ENCODE measurements at places on chromosomes 5 and 9.

- no peak for DNase-seq
Measured at GRCh38 chr5:56941981-56942380, 9.9 kb downstream of the MIER3 start.

- no peak for DNase-seq
Measured at GRCh38 chr5:14809369-14810155, 62.0 kb downstream of the ANKH start.

DNA sequence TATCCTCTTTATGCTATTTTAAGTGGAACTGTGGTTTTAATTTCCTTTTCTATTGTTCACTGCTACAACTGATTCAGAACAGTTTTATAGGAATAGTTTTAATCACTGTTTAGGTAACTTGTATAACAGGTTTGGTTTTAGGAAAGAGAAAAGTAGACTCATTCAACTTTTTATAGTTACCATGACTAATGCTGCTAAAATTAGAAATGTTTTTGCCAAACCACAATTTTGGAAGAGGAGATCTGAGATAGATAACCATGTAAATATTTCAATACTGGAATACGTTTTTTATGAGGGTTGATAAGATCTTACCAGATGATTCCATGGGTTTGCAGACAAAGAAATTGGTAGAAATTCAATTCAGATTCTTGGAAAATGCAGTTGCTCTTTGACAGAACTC is 404.6 kb upstream of the ARRDC3 start:
- DNase-seq: no peak

DNA sequence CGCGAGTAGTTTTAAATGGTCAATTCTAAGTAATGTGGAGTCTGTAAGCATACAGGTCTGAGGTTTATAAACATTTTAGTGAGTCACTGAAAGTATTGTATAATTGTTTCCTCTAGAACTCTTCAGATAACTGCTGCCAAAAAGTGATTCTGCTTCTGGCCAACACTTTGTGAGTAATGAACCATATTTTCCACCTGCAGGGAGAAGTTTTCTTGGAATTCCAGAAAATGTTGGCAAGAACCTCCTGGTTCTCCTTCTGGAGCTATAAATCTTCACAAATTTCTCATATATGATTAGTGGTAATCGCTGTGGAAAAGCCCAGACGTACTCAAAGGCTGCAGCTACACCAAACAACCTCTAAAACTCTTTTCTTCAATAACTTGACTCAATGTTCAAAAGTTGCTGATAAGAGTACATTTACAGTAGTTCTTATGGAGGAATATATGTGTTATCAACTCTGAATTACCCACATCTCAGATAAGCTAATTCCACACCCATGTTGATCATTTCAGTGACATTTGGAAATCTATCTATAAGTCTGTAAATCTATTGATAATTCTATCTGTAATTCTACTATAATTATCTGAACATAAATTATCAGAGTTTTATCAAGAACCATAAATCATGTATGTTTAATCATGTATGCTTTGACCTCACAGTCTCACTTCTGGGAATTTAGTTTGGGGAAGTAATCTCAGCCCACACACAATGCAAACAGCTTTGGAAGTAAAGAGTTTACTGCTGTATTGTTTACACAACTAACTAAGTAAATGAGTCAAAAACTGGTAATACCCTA is 74.1 kb downstream of the FNBP1 start:
- DNase-seq: no peak

DNA sequence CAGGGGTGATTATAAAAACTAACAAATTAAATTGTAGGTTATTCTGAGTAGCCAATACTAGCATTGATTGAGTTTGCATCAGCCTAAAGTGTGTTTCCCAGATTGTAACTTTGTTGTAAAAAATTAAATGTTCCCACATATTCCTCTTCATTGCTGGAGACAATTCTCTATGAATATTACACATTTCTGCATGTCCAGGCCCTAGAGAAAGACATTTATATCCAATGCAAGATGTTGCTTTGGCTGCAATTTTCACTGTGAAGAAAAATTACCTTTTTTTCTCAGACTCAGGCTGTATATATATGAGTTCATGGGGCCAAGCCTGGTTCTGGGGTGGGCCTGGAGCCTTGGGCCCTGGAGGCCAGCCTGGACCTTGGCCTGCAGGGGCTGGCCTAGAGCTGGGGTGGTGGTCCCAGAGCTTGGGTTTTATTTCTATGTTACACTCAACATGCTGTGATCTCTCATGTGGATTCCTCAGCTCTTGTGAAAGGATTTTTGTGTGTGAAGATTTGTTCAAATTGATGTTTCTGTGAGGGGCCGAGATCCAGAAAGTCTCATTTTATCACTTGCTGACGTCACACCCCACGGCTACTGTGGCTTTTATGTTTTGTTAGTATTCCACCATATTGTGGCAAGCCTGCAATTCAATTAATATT is 232.5 kb downstream of the SPATA31A1 start:
- DNase-seq: no peak

DNA sequence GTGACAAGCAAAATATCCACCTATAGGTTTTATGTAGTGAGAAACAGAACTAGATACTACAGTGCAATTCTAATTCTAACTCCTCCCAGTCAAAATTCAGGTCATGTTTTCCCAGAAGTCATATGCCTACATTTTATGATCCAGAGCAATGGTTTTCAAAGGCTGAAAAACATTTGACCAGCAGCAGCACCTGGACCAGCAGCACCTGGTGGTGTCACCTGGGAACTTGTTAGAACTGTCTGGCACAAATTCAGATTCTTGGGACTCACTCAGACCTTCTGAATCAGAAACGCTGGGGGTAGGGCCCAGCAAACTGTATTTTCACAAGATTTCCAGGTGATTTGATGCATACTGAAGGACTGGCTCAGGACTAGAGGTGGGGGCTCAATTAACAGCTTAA is 367.7 kb upstream of the RFX3 start:
- no peak for DNase-seq

GRCh38 chr5:157269165-157269671 is 3.3 kb downstream of the CYFIP2 start:
- DNase-seq: no peak

- DNase-seq: no peak
Measured at GRCh38 chr9:89882930-89883361, 278.1 kb downstream of the GADD45G start.

- DNase-seq: no peak
Measured at GRCh38 chr5:12683249-12683648, 779.0 kb upstream of the CTNND2 start.

DNA sequence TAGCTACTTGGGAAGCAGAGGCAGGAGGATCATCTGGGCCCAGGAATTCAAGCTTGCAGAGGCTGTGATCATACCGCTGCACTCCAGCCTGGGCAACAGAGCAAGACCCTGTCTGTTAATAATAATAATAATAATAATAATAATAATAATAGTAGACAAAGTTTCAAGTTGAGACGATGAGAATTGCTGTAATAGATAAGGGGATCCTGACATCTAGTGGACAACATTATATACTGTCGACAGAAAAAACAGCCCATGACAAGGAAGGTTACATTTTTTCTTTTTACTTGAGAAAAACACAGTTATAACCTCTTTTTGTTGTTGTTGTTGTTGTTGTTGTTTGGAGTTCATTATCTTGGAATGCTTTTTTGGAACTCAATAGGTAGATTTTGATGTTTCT is 35.3 kb downstream of the NDFIP1 start:
- DNase-seq: peak; percentile 34

DNA sequence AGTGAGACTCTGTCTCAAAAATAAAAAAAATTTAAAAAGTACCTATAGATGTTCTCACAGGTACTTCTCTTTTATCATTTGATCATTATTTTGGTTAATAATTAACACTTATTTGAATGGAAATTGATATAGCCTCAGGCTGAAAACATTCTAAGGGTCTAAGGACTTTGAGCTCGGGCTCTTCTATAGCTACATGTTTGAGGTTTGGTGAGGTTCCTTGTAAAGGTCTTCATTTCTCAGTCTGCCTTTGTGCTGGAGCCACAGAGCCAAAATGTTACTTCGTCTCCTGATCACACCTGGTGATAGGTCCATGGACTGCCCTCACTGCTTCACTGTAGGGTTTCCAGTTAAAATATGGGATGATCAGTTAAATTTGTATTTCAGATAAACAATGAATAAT is 22.6 kb downstream of the ARHGEF37 start:
- DNase-seq: no peak

DNA sequence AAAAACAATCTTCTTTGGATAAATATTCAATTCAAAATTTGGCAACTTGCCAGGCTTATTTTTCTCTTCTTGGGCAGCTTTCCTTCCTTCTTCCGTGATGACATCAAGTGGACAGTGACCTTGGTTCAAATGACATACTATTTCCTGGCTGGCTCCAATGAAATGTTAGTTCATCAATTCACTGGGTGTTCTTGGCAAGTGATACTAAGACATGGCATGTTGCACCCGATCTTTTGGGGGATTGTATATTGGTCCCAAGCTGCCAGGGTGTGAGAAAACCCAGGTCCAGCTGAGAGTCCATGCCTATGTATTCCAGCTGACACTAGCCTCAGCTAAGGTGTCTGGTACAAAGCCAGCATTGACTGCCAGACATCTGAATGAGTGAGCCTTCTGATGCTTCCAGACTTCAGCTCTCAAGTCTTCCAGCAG is 252.9 kb downstream of the MAT2B start:
- no peak for DNase-seq

GRCh38 chr9:20042128-20042711 is 253.4 kb upstream of the SLC24A2 start:
- DNase-seq: no peak

- no peak for DNase-seq
Measured at GRCh38 chr5:79149433-79149832, 37.8 kb downstream of the BHMT start.

- DNase-seq: no peak
Measured at GRCh38 chr5:54579591-54580295, 62.2 kb downstream of the SNX18 start.

DNA sequence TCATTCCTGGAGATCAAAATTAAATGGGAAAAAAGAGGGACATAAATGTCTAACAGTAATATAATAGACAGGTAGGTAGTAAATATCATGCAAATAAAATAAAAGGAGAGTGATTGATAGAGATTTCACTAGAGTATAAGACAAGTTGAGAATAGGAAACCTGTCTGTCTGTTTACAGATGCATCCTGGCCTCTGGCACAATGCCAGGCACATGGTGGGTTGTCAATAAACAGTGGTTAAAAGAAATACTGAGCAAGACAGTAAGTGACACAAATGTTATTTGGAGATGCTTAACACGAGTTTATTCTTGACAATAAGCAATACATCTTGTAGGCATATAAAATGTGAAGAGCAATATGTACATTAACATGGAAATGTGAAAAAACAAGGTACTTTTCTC is 33.3 kb downstream of the RICTOR start:
- no peak for DNase-seq

DNA sequence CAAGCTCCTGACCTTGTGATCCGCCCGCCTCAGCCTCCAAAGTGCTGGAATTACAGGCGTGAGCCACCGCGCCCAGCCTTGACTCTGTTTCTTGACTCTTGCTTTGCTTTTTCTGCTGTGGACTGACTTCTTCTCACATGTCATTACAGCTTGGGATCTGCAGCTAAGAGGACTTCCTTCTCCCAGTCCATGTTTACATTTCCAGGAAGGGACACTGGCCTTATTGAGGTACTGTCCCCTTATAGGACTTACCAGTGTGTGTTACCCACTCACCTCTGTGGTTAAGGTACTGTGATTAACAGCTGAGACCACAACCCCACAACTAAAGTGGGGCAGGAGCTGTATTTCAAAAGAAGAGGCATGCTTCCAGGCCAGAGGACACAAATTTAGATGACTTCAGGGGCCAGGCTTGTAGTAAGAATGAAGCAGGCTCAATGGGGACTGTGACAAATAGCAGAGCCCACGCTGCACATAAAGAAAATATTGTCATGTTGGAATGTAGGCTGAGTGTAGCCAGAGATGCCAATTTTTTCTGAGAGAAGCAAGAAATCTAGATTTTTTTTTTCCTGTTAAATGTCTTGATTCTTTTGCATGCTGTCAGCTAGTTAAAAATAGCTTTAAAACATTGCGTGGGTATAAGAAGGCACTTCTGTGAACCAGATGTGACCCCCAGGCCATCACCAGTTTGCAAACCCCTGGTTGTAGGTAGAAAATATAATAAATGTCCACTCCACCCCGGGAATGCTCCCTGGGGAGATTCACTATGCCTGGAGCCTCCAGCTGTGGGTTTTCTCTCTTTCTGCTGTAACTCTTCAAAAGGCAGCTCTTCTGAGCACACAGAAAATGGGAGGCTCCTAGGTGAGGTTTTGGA is 75.0 kb downstream of the PTPDC1 start:
- no peak for DNase-seq

DNA sequence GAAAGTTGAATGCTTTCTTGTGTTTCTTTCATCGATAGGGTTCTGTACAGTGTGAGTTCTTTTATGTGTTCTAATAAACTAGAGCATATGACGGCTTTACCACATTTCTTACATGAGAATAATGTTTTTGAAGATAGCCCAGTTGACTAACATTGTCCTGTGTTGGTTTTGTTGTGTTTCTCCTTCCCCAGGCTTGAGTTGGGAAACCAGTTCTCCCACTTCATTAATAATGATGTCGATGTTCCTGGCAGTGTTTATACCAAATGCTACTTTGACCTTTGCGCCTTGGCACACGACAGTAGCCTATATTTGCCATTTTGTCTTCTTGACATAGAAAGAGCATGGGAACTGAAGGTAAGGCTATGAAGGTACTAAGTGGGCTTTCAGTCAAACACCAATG is 14.4 kb upstream of the ZNF782 start:
- DNase-seq: no peak

DNA sequence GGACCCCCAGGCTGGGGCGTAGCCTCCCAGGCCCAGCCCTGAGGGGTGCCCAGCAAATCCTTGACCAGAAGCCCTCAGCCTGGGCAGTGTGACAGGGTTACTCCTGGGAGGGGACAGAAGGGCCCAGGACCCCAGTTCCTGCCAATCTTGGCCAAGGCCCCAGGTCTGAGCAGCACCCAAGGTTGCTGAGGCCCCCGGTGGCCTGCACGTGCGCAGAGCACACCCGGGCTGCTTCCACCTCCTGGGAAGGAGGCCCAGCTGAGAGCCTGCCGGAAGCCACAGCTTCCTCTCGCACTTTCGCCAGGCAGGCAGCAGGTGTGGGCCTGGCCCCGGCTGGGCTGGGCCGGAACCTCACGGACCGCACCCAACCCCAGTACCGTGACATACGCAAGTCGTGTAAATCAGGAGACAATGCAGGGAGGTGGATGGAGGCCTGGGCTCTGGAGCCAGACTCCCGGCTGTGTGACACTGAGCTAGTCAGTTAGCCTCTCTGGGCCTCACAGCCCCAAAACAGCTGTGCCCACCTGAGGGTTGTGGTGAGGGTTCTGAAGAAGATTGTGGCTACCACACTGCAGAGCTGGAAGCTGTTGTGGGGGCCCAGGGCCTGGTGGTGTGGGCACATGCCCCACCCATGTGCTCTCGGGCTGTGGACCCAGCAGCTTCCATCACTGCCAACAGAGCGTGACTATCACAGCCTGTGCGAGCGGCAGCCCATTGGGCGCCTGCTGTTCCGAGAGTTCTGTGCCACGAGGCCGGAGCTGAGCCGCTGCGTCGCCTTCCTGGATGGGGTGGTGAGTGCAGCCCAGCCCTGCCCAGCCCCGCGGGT is 5.1 kb downstream of the GRK6 start:
- DNase-seq: no peak

DNA sequence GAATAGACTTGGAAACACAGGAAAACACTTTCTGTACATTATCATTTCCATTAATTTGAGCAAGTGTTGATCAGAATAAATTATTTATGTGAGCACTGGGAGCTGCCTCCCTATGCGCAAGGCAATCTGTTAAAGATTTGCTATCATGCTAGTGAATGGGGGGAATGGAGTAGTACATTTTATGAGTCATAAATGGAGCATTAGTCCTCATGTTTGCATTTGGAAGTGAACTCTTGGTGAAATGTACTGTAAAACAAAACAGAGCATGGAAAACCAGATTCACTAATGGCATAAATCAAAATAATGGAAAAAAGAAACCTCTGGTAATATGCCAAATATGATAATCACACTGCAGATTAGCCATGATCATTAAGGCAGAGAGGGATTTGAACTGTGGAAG is 40.5 kb upstream of the TMC1 start:
- DNase-seq: no peak

Data from NCI-H1694 treated with DMSO at 0.1 percent for 48 hours (cell line).